Bone marrow (tissue), 2 donors: ENCODE measurements at places on chromosomes 13 and 19.

- DNase-seq: no peak
Observed at GRCh38 chr13:90420683-90421082, 926.8 kb upstream of the MIR17HG start.

DNA sequence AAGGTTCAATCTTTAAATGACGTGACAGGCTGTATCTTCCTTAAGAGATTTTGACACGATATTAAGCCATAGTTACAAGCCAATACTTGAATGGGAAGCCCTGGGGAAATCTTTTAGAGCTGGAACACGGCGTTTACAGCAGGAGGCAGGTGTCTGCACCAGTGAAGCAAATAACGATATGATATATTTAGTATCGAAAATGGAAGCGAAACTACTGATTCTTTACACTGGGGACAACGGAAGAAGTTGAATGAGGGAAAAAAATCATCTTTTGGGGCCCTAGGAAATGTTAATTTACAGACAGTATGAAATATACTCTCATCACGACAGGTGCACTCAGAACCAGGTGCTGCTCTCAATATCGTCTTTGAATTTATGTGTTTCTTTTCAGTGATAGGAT is 793.9 kb upstream of the PCDH20 start:
- no peak for DNase-seq

- DNase-seq: no peak
Observed at GRCh38 chr13:30338331-30338851, 31.0 kb upstream of the KATNAL1 start.

DNA sequence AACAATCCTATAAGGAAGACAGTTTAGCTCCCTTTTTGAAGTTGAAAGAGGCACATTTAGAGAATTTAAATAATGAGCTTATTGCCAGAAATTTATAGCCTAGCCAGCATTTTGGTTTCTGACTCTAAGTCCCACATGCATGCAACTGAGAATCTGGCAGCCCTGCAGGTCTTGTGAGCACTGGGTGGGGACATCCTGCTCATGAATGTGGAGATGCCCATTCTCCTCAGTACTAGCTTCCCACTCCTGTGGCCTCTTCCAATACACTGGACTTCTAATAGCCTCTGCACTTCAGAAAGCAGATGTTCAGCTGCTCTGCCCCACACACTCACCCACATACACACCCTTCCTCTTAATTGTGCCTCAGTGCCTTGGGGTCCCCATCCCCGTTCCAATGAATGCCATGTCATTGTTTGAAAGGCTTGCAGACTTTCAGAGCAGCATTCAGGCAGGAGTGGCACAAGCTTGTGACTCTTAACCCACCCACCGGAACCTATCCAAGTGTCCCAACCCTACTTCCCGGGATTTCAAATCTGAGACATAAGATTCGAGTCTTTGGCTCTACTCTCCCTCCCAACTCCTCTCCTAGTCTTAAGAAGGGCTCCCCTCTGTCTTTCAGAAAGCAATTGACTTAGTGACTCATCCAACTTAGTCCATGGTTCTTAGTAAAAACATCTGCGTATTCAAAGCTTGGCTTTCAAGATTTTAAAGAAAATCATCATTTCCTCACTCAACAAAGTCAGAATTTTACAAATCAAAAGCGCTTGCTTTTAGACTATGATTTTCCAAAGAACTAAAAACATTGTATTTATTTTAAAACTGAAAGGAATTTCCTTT is 80.0 kb upstream of the FREM2 start:
- DNase-seq: no peak
